ENCODE measurements at places on chromosomes 1 and 21.

DNA sequence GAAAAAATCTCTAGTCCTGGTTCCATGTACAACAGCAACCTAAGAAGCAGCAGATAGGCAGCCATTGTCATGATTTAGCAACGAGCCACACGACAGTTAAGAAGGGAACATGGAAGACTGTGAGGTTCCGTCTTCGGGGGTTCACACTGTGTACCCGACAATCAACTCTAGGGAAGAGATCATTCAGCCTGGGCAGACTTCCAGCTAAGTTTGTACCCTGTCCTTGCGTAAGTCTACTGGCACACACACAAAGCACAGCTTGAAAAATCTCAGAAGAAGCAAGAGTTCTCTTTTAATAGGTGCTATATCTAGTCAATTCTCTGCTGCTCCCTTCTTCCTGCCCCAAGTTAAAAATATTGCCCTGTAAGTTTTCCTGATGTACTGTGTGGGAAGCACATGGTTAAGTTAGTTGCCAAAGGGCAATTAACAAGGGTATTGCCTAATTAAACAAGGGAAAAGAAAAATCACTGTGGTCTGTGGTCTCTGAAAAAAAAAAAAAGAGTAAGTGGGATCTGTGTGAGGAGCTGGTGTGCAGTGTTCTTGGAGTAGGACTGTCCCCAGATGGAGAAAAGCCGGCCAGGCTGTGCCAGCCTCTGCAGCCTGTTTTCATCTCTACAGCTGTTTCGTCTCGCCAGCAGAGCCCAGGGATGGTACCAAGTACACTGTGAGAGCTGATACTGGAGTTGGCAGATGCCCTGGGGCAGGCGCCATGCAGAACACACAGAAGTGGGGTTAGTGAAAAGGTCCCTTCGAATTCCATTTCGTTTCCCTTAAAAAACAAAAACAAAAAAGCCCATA, 6.4 kb upstream of the MYBPHL start:
- DNase-seq, result no peak

GRCh38 chr21:25885405-25885804, 150.6 kb downstream of the GABPA start:
- no peak for DNase-seq

DNA sequence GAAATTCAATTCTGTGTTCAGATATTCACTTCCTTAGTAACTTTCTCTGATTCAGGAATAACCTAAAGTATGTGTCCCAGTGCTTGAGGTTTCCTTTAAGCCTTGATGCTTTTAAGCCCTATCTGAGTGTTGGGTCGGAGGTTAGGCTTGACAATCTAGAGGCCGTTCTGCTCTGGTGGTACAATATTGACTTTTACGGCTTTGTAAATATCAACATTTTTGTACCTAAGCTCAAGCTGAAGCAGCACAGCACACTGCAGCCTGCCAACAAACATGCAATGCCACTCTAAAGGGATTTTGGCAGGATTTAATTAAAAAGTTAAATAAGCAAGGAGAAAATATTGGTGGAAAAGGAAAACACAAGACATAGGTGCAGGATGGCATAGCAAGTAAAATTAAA, 279.2 kb downstream of the NEGR1 start:
- DNase-seq, result no peak

DNA sequence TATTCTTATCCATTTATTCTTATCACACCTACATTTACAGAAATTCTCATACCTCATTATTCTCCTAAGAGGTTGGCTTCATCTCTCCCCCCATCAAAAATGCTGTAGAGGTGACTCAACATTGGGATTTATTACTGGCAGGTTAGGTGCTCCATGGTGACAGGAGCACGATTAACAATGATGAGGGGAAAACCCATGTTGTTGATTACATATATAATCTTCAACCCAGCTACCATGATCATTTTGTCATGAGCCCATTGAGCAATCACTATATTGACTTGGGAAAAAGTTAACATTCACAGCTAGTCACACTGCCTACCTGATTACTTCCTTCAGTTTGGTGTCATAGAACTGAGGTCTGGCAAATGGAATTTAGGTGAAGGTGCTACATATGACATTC, 712.1 kb upstream of the CHRM3 start:
- no peak for DNase-seq

- no peak for DNase-seq
Observed at GRCh38 chr1:214402613-214403083, 121.7 kb downstream of the SMYD2 start.

GRCh38 chr1:92804721-92805201, 19.9 kb upstream of the EVI5 start:
- DNase-seq, result no peak

GRCh38 chr1:108745980-108746381, 493 bp upstream of the STXBP3 start:
- DNase-seq, result no peak

- DNase-seq, result no peak
Observed at GRCh38 chr1:240687820-240688219, 75.9 kb upstream of the GREM2 start.

DNA sequence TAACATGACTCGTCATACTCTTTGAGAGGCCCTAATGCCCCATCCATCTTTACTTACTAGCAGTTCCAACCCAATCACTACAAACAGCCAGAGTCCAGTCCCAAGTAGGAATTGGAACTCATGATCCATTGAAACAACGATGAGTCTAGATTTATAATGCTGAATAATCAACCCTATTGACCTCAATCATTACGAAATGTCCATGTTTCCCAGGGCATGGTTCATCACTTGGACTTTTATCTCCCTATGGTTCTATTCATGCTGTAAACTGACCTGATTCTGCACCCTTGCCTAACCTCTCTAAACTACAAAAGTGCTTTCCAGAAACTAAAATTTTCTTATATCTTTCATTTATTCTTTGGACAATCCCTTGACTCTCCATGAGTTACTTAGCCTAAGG, 840.0 kb upstream of the B3GALT2 start:
- no peak for DNase-seq

GRCh38 chr1:27940297-27940696, 5.5 kb downstream of the SMPDL3B start:
- DNase-seq, result no peak

DNA sequence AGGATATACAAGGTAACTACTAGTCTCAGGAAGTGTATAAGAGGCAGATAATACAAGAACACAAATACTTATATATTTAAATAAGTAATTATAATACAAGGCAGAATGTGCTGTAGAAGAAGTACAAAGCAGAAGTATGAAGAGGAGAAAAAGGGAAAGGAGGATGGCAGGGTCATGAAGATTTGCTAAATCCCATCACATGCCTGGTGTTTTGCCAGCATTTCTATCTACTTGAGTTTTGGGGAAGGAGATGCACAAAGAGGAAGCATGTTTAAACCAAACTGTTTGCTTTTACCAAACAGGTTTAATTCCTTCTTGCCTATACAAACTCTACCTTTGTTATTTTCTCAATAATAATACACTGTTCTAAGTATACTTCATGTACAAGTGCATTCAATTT, 60.9 kb upstream of the PODN start:
- no peak for DNase-seq

GRCh38 chr1:181986907-181987305, 74.6 kb downstream of the ZNF648 start:
- DNase-seq, result no peak

- DNase-seq, result no peak
Observed at GRCh38 chr1:100747771-100748170, 28.2 kb downstream of the VCAM1 start.

- no peak for DNase-seq
Observed at GRCh38 chr1:61089741-61090140, 7.4 kb downstream of the NFIA start.

- no peak for DNase-seq
Observed at GRCh38 chr1:214337511-214337910, 56.6 kb downstream of the SMYD2 start.

GRCh38 chr21:38875694-38876492, 70.2 kb downstream of the ETS2 start:
- no peak for DNase-seq

DNA sequence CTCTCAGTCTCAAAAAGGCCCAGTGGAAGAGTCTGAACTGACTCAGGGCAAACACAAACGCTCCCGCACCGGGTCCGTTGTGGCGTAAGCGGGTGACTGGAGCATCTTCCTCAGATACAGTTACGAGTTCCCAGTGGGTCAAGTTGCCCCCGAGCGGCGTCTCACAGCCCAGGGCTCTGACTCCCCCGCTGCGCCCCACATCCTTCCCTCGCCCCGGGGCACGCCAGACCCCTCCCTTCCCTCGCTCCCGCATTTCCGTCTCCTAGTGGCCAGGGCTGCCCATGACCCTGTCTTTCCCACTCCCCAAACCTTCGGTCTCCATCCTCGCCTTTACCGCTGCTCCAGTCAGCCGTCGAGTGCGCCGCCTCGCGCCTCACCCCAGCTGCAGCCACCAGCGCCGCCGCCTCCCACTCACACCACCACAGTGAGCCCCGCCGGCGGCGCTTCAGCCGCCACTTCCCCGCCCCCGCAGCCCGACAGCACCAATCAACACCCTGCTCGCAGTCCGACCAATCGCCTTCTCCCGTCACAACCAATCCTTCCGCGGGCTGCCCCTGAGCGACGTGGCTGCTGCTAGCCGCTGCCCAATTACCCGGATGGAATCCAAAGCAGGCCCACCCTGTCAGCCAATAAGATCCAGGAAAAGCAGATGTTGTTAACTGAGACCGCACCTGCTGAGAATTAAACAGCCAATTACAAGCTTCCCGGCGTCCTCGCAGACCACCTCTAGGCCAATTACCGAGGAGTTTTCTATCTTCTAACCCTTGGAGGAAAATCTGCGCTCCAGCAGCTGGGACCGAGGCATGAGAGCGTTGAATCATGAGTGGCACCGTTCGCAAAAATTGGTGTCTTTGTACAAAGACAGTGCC, at the start of gene TDRKH:
TDRKH (minus strand) TSS at position 430 of the 869 bp plus-strand sequence. CDS start 7,478 bp downstream, outside the sequence.
- DNase-seq, result peak; percentile 98

DNA sequence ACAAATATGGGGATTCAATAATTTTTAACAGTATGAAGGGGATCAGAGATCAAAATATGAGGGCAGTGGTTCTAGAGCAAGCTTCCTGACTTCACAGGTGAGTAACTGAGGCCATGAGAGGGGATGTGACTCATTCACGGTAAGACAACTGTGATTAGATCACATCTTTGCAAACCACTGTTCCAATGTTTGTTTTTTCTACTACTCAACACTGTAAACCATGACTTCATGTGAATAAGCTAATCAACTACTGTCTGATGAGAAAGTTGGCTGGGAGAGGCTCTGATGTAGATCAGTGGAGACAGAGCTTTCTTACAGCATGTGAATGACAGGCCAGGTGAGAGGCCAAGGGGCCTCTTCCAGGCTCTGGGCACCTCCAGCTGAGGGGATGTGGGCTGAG, 84.7 kb downstream of the BRINP2 start:
- peak; percentile 36 for DNase-seq

DNA sequence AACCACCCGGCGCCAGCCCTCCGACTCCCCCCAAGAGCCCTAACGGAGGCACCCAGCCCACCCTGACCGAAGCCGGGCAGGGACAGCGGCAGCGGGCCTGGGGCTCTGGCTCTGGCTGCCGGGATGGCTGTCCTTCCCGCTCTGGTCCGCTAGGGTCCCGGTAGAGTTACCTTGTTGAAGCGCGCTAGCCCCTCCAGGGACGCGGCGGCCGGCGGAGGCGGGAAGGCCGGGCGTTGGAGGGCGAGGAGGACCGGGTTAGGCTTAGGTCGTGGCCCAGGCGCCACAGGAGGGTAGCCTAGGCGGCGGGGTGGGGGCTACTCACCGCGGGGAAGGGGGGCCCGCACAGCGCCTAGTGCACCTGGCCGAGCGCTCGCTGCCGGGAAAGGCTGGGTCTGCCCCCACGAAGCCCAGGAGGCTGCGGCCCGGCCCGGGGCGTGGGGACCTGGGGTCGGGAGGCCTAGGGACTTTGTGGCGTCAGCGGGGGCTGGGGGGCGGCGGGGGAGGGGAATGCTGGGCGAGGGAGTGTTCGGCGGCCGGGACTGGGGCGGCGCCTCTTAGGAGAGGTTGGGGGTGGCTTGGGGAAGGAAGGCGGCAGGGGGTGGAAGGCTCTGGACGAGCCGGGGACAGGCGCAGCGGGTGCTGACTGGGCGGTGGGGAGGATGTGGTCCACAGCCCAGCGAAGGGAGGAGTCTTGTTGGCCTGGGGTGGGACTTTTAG, at the start of gene TRIM17:
TRIM17 (minus strand) TSS at position 645 of the 717 bp plus-strand sequence. CDS start 1,789 bp downstream, outside the sequence.
- no peak for DNase-seq

DNA sequence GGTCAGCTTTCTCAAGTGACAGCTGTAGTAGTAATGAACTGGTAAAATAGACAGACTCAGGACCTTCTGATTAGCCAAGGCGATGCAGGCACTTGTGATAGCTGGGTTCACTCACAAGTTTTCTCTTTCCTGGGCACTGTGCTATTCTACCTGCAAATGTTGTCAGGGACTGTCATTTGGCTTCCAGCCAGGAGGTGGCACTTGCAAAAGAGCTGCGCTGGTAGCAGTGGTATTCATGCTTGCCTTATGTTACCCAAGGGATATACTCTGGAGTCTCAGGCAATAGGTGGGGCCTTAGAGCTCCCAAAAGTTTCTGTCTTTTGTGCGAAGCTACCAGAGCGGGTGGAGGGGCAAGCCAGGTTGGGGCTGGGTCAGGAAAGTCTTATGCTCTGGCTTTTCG, 23.5 kb downstream of the IFI44 start:
- DNase-seq, result peak; percentile 17

- DNase-seq, result no peak
Observed at GRCh38 chr21:28410256-28410655, 582.4 kb downstream of the LTN1 start.

- no peak for DNase-seq
Observed at GRCh38 chr1:91901231-91901630, 15.3 kb upstream of the TGFBR3 start.
